RWPE1 (cell line): ENCODE measurements at places on chromosomes 1 and 21.

DNA sequence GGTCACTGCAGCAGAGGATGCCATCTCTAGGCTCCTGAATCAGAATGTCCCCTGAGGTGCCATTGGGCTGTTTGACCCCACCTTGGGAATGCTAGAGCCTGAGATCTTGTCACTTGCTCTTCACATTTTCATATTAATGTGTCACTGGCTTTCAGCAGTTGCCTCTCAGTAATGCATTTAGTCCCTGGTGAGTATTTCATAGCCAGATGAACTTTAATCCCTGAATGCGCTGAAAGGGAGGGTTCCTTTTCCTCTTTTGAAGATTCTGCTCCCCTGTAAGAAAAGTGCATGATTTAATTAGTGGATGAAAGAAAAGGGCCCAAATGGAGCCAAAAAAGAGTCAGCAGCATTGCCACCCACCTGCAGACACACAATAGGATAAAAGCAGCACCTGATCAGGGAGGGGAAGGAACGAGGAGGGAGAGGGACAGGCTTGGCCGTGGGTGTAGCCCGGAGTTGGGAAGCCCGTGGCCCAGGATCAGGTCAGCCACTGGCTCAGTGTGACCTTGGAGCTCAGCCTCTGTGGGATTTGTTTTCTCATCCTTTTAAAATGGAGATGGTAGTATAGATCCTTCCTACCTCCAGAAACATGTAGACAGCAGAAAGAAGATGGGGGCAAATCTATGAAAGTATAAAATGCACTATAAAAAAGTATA lies 31.1 kb downstream of the ROR1 start:
- no peak for DNase-seq

DNA sequence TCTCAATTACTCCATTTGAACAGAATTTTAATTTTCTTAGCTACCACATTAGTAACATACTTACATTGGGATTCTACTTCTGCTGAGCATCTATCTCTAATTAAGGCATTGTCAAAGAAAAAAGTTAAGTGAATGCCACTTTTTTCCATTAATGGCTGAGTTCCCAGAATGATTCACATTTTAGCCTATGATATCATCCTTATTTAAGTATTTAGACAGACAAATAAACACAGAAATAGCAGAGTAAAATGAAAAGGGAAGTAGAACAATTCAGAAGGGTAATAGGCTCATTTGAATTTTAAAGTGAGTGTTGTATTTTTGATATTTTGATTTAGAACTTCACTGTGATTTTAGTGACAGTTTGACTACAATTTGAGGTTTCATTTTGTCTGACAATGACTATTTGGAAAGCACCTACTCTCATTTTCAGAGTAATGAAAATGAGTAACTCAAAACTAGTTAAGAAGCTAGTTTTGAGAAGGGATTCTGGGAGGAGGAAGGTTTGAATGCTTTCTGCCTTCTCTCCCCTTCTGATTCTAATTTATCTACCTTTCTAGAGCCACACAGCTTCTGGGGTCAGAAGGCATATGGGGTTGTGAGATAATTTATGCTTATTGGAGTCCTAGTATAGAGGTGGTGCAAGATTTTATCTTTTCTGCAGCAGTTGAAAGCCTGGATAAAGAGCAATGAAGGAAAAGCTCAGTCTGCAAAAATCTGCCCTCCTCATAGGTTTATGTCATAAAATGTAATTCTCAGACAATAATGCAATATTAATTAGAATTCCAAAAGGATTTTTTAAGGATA lies 15.5 kb downstream of the LYPLAL1 start:
- no peak for DNase-seq

DNA sequence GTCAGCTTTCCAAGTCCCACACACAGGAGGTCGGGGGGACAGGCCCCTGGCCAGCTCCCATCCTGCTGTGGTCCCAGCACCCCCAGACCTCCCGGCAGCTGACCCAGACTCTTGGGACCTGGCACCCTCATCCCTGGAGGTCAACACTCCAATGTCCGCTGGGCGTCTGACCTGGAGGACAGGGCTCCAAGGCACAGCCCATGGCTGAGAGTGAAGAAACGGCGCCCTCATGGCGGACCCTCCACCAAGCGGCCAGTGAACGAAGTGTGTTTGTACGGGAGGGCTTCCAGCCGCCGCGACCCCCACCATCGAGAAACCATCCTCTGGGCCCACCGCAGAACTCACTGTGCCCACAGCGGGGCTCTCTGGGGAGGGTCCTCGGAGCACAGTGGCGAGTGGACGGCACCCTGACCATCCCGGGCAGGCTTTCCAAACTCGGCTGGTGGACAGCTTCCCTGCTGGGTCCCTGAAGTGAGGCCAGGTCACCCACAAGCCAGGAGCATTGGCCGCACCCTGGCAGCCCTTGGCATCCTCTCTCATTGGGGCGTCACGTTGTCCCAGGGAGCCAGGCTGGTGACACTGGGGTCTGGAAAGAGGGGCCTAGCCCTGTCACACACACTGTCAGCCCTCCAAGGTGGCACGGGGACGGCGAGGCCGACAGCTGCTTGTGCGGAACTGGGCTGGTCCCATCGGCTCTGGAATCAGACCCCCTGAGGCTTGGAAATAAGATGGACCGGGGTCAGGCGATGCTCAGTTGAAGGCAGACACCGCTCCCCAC lies 47.8 kb upstream of the COL6A2 start:
- no peak for DNase-seq

- DNase-seq, result no peak
Observed at GRCh38 chr1:224880593-224881307, 48.7 kb upstream of the DNAH14 start.

DNA sequence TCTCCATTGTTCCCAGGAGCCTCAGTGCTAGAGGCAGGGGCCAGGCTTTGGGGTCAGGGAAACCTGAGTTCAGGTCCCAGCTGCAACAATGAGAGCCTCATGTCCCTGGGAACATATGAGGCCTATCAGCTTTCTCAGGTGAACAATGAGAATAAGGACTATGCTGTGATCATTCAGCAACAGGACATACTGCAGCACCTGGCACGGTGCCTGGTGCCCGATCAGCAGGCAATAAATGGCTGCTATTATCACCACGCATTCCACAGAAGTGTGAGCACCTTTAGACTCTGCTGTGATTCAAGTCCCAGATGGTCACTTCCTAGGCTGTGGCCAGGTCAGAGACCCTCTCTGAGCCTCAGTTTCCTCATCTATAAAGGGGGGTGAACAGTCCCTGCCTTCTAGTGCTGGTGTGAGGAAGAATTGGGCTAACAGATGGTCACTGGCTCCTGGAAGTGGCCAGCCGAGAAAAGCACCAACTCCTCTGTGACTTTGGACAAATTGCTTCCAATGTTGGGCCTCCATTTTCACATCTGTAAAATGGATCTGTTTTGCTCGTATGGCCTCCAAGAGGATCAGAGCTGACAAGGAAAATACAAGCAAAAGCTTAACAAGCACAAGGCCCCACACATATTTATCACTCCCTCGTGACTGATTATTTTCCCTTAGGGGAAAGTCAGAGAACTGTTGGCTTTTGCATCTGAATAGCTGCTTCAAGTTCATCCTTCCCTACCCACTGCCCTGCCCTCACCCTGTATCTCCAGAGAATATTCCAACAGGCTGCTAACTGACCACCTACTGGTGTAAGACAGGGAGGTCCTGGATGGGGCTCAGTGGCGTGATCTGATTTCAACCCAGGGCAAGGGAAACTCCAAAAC lies 1.1 kb downstream of the SLC5A9 start:
- no peak for DNase-seq

DNA sequence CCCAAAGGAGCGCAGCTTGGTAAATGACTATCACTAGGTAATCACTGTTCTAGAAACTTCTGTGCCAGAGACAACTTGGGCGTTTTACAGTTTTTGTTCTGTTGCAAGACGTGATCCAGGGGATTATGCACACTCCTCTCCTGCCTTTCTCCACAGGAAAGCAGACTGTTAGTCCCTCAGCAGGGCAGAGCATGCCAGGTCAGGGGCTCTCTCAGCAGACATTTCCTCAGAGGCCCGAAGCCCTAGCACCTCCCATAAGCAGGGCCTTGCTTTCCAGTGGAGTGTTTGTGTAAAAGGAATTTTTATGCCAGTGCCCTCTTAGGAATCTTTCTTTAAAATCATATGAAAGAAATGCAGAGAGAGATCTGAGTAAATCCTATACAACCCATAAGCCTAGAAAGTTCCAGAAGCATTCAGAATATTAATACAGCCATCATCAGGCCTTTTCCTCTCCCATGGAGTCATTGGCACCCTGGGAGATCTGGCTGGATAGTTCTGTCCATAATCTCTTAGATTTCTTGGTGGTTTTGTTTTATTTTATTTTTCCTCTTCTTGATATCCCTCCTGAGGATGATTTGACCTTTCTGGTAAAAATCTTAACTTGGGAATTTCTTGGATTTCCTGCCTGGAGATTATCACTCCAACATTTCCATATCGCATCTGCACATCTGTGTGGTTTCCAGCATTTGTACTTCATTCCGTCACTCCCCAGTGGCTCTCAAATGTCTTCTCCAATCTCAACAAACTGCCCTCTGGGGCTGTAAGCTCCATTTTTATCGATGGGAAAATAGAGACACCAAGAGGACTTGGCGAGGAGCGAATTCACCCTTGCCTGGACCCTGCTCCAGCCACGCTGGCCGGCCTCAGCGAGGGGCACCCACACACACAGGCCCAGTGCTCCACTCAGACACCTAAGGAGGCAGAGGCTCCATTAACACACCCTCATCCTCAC lies 116.1 kb downstream of the PSMG1 start:
- no peak for DNase-seq

- no peak for DNase-seq
Observed at GRCh38 chr1:204830747-204831146, 39.9 kb upstream of the NFASC start.

DNA sequence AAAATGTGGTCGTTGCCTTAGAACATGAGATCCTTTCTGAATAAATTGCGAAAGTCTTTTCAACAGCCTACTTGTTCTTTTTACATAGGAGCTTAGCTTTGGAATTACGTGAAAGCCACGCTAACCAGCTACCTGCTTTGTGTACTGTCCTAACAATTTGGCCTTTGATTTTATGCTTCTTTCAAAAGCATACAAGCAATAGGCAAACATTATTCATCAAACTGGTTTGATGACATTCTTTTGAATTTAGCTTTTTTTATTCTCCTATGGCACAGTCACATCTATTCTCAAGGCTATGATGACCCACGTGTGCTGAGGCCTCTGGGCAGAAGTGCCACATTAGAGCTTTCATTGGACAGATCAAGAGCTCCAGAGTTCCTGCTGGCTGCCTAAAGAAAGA lies 178.0 kb upstream of the DPT start:
- peak; percentile 36 for DNase-seq
